ENCODE measurements at places on chromosomes 12 and 14.

GRCh38 chr12:44317651-44318126 lies 481.8 kb downstream of the TMEM117 start:
- DNase-seq = no peak

DNA sequence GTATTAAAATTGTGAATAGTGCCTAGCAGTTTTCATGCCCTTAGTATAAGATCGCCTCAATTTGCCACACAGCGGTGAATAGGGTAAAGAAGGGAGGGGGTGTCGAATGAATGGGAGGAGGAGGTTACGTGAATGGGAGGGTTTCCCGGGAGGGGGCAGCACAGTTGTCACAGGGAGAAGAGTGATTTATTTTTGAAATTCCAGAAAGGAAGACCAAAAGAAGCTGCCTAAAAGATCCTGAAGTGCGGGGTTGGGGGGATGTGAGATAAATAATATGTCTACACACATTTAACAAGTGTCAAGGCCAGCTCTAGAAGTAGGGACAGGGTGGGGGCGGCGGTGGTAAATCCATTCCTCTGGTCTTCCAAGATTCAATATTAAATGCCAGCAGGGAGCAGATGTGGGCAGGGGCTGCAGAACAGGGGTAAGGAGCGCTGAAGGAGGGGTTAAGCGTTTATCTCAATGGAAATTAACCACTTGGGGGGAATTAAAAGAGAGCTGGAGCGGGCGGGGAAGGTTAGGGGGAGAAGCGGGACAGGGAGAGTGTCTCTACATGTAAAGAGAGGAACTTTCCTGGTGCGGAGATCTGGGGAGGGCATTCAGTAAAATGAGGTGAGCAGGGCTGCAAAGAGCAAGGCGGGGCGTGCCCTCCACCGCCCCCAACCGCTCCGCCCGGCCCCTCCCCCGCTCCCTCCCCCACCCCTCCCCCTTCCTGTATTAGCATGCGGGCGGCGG lies 867 bp downstream of the C12orf42 start:
- DNase-seq = no peak

GRCh38 chr12:70272510-70272909 lies 29.3 kb downstream of the CNOT2 start:
- no peak for DNase-seq

DNA sequence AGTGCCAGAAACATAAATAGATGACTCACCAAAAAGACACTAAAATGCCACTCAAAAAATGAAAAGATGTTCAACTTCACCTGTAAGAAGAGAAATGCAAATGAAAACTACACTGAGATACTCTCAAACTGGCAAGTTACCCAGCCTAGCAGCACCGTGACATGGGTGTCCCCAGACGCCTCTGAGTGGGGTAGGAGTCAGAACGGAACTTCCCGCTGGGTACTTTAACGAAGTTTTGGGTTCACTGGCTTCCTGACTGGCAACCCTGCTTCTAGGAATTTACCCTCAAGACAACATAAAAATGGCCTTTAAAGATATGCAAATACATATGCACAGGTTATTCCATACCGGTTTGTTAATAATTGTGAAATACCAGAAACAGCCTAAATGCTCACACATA lies 52.6 kb downstream of the RIMBP2 start:
- DNase-seq = no peak
